NCI-H187 (cell line): ENCODE measurements at places on chromosomes 1 and 21.

- DNase-seq, result peak; percentile 89
Observed at GRCh38 chr1:185316163-185317033, 645 bp downstream of the IVNS1ABP start.

DNA sequence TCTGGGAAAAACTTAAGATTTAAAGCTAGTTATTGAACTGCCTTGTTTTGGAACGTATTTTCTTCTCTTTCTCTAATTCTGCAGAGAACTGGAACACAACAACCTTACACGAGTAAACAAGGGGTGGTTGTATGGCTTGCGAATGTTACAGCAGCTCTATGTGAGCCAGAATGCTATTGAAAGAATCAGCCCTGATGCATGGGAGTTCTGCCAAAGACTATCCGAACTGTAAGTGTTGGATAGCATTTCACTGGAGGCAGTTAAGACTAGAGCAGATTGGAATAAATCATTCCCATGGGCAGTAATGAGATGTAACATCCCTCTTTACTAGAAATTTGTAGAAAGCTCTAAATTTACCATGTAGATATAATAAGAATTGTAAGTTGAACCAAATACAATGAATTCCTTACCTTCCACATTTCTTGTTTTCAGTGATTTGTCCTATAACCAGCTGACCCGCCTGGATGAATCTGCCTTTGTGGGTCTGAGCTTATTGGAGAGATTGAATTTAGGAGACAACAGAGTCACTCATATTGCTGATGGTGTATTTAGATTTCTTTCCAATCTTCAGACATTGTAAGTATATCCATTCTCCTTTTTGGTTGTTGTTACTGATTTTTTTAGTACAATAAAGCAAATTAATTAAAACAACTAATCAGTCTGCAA, 22.9 kb downstream of the LRIG2 start:
- DNase-seq, result no peak

- DNase-seq, result peak; percentile 99
Observed at GRCh38 chr1:154183046-154183915, 8.6 kb downstream of the TPM3 start.

DNA sequence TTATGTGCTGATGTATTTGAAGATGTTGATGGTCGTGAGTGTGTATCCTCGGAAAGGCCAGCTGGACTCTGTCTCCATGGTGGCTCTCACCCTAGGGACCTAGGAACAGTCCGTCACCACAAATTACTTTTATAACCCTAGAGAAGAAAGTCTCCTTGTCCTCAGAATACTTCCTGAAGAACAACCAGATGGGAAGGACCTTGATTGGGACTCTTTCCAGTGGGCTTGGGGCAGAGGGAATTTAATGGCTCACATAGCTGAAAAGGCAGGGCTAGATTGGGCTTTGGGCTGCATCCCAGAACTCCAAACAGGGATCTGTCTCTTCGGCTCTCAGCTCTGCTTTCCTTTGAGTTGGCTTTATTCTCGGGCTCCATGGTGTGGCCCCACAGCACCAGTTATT, 90.8 kb downstream of the TBX19 start:
- DNase-seq, result no peak

DNA sequence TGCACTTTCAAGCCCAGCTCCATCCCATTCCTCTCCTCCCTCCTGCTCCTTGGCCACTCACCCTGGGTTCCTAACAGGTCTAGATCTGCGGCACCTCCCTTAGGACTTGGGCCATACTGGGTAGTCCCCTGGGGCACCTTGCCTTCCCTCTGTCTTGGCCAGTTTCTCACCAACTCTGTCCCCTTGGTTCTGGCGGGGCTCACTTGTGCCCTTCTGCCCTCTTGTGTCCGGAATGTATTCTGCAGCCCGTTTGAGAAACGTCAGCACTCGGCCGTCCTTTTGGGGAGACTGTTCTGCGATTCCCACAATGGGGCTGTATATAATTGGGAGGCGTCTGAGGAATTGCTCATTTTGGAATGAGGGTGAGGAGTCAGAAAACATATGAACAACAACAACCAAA, 162.4 kb downstream of the ZSCAN20 start:
- DNase-seq, result no peak

- peak; percentile 85 for DNase-seq
Observed at GRCh38 chr1:229092377-229093237, 178.3 kb upstream of the RAB4A start.

DNA sequence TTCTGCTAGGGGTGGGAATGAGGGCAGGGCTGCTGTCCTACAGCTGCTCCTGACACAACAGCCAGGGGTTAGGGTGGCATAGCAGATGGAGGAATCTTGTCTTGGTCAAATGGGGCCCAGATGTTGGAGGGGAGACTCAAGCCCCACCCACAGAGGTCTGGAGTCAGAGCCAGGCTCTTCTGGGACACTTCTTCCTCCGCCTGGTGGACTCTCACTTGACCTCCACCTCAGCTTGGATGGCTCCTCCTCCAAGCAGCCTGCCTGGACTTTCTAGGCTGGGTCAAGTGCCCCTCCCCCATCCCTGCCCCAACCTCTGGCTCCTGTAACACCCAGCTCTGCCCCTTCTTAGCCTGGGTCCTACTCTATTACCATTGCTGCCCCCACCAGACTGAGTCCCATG, 35.5 kb downstream of the EPHA2 start:
- DNase-seq, result no peak

DNA sequence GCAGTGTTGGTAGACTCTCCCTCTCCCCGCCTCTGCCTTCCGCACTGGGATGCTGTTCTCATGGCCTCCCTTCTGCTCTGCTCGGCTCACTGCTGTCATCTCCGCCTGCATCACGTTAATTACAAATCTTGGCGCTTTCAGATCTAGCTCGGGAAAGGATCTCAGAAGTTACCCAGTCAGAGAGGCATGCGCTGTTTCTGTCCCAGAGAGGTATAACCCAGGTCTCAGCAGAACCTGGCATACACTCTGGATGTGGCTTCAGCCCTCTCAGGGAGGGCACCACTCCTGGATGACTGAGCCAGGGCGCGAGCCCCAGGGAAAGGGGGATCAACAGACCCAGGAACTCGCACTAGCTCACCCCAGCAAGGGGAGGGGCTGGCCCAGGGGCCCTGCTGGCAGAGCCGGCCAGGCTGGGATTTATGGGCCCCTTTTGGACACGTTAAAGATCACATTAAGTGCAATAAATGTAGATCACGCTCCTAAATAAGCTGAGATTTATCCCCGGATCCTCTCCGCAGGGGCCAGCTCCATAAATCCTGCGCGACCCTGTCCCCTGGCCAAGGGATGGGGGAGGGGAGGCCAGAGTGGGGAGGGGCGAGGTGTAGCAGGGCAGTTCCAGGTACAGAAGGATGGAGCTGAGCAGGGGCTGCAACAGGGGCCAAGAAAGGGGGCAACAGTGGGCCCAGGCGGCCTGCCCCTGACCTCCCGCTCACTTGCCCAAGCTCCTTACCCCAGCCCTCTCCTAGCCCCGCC, 101.3 kb upstream of the ZBTB40 start:
- no peak for DNase-seq

GRCh38 chr1:182595641-182596240, 6.7 kb upstream of the RNASEL start:
- DNase-seq, result peak; percentile 51

- DNase-seq, result no peak
Observed at GRCh38 chr1:28577052-28577678, 14.9 kb upstream of the RAB42 start.

- DNase-seq, result no peak
Observed at GRCh38 chr21:21973806-21974205, 975.6 kb downstream of the NCAM2 start.
